ENCODE measurements at places on chromosomes 11 and 22. TPM values are rescaled to one million over a fixed set of nuclear protein-coding genes. Genes with fewer than 3 reads are reported as not detected.

PEX26 gene
- total RNA-seq: 35.6 TPM

NLRP14 gene
- 0.60 TPM for total RNA-seq

TREH gene
- total RNA-seq: not detected

PHF21B gene
- 7.2 TPM for total RNA-seq

DNA sequence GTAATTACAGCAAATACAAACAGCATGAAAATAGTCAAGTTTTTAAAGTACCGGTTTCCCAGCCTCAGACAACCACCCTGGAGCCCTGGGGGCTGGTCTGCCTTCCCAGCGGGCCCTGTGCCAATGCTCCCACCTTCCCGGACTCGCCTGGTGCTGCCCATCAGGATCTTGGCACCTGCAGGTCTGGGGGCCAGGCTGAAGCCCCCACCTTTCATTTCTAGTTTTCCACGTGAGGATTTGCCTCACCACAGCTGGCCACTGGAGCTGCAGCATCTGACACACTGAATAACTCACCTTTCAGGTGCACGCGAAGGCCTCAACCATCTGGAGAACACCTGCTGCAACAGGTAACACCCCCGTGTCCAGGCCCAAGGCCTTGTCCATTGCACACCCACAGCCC is 108.7 kb upstream of the THY1 start:
- no peak overlapping the region for H3K27ac ChIP-seq
- H3K36me3 ChIP-seq: no peaks in the 10 kb centered on the region
- no peak overlapping the region for H3K4me3 ChIP-seq
- DNase-seq: no peak

DNA sequence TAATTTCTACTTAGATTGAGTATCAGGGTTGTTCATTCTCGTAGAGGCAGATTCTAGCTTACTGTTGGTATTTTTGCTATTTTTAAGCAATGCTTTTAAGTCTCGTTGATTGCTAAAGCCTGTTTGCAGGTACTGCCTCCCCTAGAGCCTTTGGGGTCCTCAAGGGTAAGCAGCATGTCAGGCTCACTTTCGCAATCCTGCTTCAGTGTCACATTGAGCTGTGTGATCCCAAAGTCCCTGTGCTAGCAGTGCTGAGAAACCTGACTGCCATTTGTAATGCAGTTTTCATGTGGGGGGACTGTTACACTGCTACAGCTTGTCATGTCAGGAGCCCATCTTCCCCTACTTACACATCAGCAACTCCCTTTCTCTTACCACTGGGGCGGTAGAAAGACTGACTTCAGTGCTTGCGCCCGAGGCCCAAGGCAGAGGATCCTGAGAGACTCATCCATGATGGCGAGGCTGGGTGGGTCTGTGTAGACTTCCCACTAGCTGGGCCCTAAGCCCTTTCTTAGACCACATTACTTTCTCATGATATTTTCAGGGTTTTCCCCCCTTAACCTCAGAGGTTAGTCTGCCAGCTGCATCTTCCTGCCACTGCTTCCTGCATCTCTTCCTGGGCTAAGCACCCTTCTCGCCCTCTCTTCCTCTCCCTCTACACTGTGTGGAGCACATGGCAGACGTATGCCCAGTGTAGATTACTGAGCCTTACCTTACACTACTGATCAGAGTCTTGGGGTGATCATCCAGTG is 40.8 kb upstream of the ST14 start:
- no peak overlapping the region for H3K27ac ChIP-seq
- peaks cover 15% of the 10 kb centered on the region for H3K4me1 ChIP-seq
- H3K4me3 ChIP-seq: no peak overlapping the region
- DNase-seq: no peak
- no peaks in the 10 kb centered on the region for H3K27me3 ChIP-seq
- H3K36me3 ChIP-seq: peaks cover 16% of the 10 kb centered on the region

- no peaks in the 10 kb centered on the region for H3K27me3 ChIP-seq
- peaks cover 11% of the 10 kb centered on the region for H3K4me1 ChIP-seq
- peak overlapping the region; percentile 80 for H3K27ac ChIP-seq
- peak overlapping the region; percentile 74 for H3K4me3 ChIP-seq
- DNase-seq: peak; percentile 77
These were observed 557 bp downstream of the RANGAP1 start for GRCh38 chr22:41285441-41285819.

- H3K36me3 ChIP-seq: no peaks in the 10 kb centered on the region
- H3K27me3 ChIP-seq: peaks cover 6% of the 10 kb centered on the region
- no peak overlapping the region for H3K27ac ChIP-seq
- H3K4me1 ChIP-seq: peaks cover 12% of the 10 kb centered on the region
- no peak for DNase-seq
These were observed 56.8 kb downstream of the CD6 start for GRCh38 chr11:61028135-61028729.

DNA sequence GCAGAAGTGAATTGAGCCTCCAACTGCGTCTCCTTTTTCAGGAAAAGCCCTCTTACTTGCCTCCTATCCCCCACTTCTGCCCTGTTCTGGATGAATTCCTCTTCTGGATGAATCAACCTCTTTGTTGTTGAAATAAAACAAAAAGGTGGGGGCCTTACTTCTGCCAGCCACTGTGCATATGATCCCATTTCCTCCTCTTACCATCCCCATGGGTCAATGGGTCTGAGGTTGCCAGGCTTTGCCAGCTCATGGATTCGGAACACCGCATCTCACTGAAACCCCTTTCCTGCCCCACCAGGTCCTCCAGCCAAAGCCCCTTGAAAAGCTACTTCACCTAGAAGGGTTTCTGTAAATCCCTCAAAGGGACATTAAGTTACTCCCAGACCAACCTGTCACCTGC is 3.7 kb upstream of the CHST1 start:
- peaks cover 4% of the 10 kb centered on the region for H3K4me1 ChIP-seq
- DNase-seq: no peak
- peaks cover 82% of the 10 kb centered on the region for H3K27me3 ChIP-seq

DNA sequence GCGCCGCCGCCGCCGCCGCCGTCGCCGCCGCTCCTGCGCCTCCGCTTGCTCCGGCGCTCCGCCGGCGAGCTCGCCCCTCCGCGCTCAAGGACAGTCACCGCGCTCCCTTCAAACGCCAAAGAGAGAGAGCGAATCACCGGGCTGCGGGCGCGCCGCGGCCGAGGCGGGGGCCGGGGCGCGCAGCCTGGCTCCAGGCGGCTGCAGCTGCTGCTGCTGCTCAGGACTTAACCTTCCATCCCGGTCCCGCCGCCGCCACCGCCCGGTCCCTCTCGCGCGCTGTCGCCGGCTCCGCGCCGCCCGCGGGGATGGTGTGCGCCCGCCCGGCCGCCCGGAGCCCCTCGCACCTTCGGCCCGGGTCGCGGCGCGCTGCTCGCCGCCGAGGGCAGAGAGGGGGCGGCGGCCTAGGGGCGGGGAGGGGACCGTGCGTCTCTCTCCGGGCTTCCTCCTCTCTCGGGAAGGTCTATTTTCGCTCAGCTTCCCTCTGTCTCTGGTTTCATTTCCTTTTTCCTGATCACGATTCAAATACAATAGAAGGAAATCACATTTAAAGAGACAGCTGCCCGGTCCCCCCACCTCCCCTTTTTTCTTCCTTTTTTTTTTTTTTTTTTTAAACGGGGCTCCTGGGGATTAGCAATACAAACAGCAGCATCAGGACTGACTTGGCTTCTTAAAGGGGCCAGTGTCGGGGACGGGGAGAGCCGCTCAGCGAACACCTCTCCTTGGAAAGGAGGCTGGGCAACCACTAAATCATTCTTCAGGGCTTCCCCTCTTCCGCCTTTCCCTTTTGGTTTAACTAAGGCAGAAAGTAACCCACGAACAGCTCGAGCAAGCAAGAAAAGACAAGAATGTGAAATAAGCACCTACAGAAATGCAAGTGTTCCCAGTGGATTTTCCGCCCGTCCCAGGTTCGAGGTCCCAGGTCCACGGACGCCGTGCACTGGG is 22.1 kb downstream of the LMO2 start:
- H3K27ac ChIP-seq: no peak overlapping the region
- H3K4me3 ChIP-seq: peak overlapping the region; percentile 63
- H3K4me1 ChIP-seq: no peaks in the 10 kb centered on the region
- no peaks in the 10 kb centered on the region for H3K36me3 ChIP-seq

GRCh38 chr11:56750190-56750589 is 1.7 kb upstream of the OR9G4 start:
- no peaks in the 10 kb centered on the region for H3K4me1 ChIP-seq
- H3K4me3 ChIP-seq: no peak overlapping the region
- no peaks in the 10 kb centered on the region for H3K36me3 ChIP-seq
- no peak for DNase-seq

DNA sequence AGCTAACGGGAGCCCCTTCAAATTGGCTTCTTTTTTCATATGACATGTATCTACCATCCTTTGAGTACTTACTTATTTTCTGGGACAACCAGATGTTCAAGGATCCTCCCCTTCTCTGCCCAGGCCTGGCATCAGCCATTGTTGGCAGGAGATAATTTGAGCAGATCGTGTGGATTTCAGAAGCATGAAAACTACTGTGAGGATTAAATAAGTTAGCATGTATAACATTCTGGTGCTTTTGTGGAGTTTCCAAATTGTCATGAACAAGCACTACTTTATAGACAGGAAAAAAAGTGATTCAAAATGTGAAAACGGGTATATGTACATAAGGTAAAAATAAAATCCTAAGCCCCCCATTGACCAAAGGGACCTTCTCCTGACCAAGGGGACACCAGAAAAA is 2.1 kb upstream of the NADSYN1 start:
- H3K4me1 ChIP-seq: peaks cover 16% of the 10 kb centered on the region
- no peak overlapping the region for H3K4me3 ChIP-seq
- DNase-seq: no peak
- H3K36me3 ChIP-seq: peaks cover 10% of the 10 kb centered on the region
- H3K27ac ChIP-seq: no peak overlapping the region
- no peaks in the 10 kb centered on the region for H3K27me3 ChIP-seq

- H3K4me3 ChIP-seq: no peak overlapping the region
- H3K27ac ChIP-seq: no peak overlapping the region
- no peaks in the 10 kb centered on the region for H3K4me1 ChIP-seq
- no peaks in the 10 kb centered on the region for H3K36me3 ChIP-seq
- H3K27me3 ChIP-seq: no peaks in the 10 kb centered on the region
These were observed 322.4 kb downstream of the CNTN5 start for GRCh38 chr11:99343117-99343516.

- H3K4me3 ChIP-seq: no peak overlapping the region
These were observed 42.7 kb downstream of the IGLL1 start for GRCh38 chr22:23537416-23537815.

DNA sequence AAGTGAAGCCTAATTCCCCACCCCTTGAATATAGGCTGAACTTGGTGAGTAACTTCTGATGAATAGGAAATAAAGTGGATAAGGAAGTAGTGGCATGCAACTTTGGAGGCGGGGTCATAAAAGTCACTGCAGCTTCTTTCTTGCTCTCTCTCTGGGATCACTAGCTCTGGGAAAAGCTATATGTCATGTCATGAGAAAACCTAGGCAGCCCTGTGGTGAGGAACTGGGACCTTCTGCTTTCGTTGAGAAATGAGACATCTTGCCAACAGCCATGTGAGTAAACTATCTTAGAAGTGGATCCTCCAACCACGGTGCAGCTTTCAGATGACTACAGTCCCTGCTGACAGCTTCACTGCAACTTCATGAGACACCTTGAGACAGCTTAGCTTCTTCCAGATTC is 15.7 kb downstream of the ZNF214 start:
- H3K27ac ChIP-seq: no peak overlapping the region
- no peak overlapping the region for H3K4me3 ChIP-seq
- no peaks in the 10 kb centered on the region for H3K27me3 ChIP-seq

DNA sequence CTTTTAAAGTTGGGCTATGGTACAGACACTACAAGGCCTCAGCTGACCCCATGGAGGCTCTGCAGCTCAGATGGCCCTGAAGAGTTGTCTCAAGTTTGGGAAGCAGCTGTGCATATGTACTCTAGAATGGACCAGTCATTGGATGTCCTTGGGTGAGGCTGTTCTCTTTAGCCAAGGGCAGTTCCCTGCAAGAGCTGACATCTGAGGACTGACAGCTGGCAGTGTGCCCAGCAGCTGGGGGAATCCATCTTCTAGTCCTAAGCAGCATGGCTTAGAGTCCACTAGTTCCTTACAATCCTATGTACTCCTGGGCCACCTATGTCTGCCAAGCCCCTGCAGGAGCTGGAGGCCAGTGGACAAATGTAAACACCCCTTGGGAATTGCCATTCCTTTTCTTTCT is 76.5 kb downstream of the C11orf91 start:
- H3K27ac ChIP-seq: no peak overlapping the region
- H3K36me3 ChIP-seq: no peaks in the 10 kb centered on the region
- no peaks in the 10 kb centered on the region for H3K27me3 ChIP-seq
- no peak overlapping the region for H3K4me3 ChIP-seq
- H3K4me1 ChIP-seq: no peaks in the 10 kb centered on the region

DNA sequence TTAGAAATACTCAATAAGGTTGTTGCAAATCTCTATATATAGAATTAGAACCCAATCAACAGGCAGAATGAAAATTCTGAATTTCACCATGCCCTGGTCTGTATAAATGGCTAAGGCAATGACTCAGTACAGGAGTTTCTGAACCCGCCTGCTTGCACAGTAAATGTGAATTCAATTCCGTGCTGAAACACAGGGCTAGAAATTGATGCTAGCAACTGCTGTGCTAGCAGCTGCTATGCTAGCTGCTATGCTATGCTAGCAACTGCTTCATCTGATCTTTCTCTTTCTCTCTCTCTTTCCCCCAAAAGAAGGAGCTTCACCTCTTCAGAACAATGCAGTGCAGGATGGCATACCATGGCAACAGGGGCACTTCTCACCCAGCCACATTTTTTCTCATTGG is 9.7 kb upstream of the OR52J3 start:
- H3K4me1 ChIP-seq: no peaks in the 10 kb centered on the region
- H3K4me3 ChIP-seq: no peak overlapping the region
- DNase-seq: peak; percentile 1
- H3K36me3 ChIP-seq: no peaks in the 10 kb centered on the region
- H3K27ac ChIP-seq: no peak overlapping the region

GRCh38 chr11:19228968-19229367 is 11.8 kb downstream of the E2F8 start:
- H3K27me3 ChIP-seq: no peaks in the 10 kb centered on the region
- no peak for DNase-seq
- H3K4me3 ChIP-seq: no peak overlapping the region
- no peaks in the 10 kb centered on the region for H3K4me1 ChIP-seq
- peaks cover 44% of the 10 kb centered on the region for H3K36me3 ChIP-seq

DNA sequence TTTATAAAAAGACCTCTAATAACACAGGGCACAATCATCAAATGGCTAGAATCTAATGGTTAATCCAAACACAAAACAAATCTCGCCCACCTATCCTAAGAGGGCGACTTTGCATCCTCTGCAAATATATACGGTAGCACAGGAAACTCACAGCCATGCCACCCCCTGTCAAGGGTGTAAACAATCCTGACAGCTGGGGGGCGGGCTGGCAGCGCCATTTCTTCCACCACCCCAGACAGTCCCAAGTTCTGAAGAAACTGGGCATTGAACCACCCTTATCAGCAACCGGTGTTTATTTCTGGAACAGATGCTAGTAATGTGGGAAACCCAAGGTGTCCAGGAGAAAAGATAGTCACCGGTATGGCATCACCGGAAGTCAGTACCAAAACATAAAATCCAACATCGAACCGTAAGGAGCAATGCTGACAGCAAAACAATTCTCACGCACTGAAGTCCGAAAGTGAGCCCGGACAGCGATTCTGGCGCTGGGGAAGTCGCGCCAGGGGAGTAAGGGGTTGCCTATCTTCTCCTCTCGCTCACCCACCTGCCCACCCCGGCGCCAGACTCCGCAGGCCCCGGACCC is 825 bp downstream of the FBXO3 start:
- DNase-seq: peak; percentile 39
- peaks cover 23% of the 10 kb centered on the region for H3K27me3 ChIP-seq
- peaks cover 15% of the 10 kb centered on the region for H3K4me1 ChIP-seq
- peak overlapping the region; percentile 88 for H3K4me3 ChIP-seq
- H3K36me3 ChIP-seq: peaks cover 3% of the 10 kb centered on the region
- peak overlapping the region; percentile 19 for H3K27ac ChIP-seq

GRCh38 chr11:109527496-109527895 is 105.5 kb downstream of the C11orf87 start:
- DNase-seq: no peak
- H3K4me1 ChIP-seq: no peaks in the 10 kb centered on the region
- no peaks in the 10 kb centered on the region for H3K27me3 ChIP-seq
- no peak overlapping the region for H3K27ac ChIP-seq
- H3K36me3 ChIP-seq: no peaks in the 10 kb centered on the region
